Stimulated activated CD4-positive, alpha-beta T cell treated with anti-CD3 and anti-CD28 coated beads, Interleukin-1b, Interleukin-23, amount 100 ng/mL, for 48 hours (primary cell): ENCODE measurements at places on chromosomes 7 and 10.

- DNase-seq, result no peak
Measured at GRCh38 chr7:78691584-78691983, 761.9 kb downstream of the MAGI2 start.

DNA sequence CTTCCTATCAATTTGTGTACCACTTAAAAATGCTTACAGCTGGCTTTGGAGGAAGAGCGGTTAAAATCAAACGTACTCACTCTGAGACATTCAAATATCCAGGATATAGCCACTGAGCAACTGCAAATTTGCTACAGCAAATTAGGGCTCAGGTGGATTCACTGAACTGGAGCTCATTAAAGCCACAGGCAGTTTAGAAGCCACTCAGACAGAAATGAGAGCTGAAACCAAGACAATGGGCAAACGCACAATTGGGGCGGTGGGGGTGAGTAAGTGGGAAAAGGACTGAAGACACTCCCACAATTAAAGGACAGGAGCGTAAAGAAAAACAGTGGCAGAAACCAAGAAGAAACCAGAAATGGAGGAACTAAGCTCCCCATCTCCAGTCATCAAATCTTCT lies 20.5 kb downstream of the MPP7 start:
- DNase-seq, result no peak

GRCh38 chr7:139582130-139582650 lies 58.7 kb downstream of the CLEC2L start:
- no peak for DNase-seq

- DNase-seq, result no peak
Measured at GRCh38 chr7:117863618-117864017, 9.6 kb downstream of the CTTNBP2 start.

GRCh38 chr10:97028832-97029178 lies 157.0 kb downstream of the SLIT1 start:
- DNase-seq, result no peak

- DNase-seq, result no peak
Measured at GRCh38 chr7:155551785-155552611, 5.6 kb upstream of the CNPY1 start.

DNA sequence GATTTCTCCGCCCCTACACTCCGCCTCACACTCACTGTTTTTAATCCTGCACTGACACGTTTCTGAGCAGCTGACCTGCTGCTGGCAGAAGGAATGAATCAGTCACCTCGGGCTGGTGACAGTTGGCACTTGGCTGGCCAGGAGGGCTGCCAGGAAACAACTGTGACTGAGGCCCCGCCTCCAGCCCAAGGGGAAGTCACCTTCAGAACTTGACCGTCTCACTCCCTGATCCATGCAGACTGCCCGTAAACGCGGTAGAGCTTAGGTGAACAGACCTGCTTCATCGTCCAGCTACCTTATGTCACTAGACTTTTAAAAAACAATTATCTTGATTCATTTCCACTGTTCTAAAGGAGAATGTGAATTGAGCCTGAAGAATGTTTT lies 107.5 kb downstream of the DOCK1 start:
- no peak for DNase-seq

DNA sequence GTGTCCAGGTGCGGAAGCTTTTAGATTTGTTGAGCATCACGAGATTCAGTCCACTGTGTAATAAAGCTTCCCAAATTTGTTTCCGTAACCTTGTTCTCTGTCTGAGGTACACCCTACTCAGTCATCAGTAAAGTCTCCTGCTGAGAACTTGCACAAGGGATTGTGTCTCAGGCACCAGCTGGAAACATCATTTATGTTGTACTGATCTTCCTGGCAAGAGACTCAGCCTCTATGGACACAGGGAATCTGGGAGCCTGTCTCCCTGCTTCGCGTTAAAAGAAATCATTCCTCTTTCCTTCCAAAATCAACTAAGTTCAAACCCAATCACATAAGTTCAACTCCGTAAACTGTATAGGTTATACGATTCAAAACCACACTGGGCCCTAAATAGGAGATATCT lies 336.8 kb downstream of the GPR37 start:
- DNase-seq, result no peak

DNA sequence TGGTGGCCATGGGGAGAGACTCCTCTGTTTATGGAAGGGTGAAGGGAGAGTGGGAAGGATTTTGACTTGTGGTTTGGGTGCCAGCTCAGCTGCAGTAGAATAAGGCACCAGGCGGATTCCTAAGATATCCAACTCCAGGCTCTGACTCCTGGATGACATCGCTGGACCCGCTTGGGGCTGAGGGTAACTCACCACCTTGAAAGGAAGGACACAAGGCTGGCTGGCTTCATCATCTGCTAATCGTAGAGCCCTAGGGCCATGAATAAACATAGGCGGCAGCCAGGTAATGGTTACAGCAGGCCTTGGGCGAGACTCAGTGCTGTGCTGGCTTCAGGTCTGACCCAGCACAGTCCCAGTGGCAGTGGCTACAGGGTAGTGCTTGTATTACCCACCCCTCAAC lies 16.7 kb upstream of the LIPK start:
- no peak for DNase-seq

DNA sequence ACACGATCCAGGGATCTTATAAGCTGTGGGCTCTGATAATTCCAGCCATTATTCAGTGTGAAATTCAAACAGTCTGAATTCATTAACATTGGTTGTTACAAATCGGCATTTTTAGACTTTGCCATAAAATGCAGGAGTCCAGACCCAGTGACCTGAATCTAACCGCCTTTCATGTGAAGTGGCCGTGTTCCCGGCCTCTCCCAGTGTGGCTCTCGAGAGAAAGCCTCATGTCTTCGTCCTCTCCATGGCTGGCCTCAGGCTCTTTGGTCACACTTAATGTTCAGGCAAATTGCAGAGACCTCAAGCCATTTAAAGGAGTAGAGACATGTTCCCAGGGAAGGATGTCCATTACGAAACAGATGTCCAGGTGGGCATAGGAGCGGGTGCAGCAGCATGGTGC lies 59.3 kb downstream of the CTBP2 start:
- no peak for DNase-seq

GRCh38 chr7:35865287-35865686 lies 64.4 kb downstream of the SEPTIN7 start:
- no peak for DNase-seq

GRCh38 chr10:99870123-99870730 lies 87.8 kb downstream of the ABCC2 start:
- peak; percentile 52 for DNase-seq

DNA sequence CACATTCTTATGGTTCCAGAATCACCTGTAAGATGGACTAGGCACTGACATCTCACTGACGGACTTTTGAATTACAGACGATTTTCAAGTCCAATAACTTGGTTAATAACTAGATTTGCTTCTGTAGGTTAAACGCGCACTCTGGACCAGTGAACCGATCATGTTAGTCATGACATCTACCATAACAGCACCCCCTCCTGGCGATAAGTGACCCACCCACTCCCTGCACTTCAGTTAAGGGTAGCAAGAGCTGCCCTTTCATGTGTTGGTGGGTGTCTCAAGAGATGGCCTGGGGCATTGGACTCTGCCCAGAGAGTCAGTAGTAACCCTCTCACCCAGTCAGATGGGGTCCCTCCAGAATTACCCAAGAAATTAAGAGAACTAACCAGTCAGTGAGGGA lies 12.9 kb downstream of the GRM8 start:
- DNase-seq, result no peak

DNA sequence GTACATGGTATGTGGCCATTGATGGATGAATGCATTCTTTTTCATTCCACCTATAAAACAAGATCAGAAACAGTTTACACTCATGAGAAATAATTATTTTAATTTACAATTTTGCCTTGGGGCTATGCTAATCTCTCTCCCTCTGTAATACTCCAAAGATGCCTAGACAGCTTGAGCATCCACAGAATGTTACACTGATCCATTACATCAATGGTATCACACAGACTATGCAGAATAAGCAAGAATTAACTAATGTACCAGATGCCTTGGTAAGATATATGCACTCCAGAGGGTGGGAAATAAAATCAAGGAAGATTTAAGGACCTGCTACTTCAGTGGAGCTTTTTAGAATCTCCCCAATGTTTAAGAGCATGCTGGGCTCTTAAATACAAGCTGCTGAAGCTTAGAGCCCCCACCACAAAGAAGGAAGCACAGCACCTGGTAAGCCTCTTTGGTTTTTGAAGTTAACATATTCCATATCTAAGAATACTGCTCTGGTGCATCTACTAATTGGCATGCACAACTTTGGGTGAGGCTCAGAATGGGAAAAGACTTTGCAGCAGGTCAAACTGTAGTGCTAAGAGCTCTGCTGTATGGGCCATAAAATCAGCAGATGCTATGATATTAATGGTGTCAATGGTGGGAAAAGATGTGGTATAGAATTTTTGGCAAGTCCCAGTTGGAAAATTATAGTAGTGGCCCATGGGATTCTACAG lies 219.6 kb downstream of the SLC25A13 start:
- DNase-seq, result no peak

DNA sequence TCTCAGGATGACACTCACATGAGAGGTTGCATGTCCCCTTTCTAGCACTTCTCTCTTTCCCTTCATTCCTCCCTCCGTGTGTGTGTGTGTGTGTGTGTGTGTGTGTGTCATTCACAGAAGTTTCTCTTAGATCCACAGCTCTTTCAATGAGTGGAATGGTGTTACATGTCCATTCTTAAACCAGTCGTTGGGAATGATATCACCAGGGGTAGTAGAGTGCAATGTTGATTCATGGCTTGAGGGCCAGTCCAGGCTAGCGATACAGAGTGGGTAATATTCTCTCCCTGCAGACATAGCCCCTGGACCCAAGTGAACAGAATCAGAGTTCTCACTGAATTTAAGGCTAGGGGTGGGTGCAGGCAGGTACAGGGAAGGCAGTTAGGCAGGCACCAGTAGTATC lies 187.8 kb downstream of the SDK1 start:
- DNase-seq, result no peak

GRCh38 chr10:107232013-107232412 lies 67.5 kb upstream of the SORCS1 start:
- DNase-seq, result no peak

- no peak for DNase-seq
Measured at GRCh38 chr10:102723989-102724388, 9.6 kb downstream of the SFXN2 start.

GRCh38 chr7:92729172-92729571 lies 107.2 kb downstream of the CDK6 start:
- no peak for DNase-seq

- DNase-seq, result no peak
Measured at GRCh38 chr10:13117841-13118783, 18.1 kb downstream of the OPTN start.

DNA sequence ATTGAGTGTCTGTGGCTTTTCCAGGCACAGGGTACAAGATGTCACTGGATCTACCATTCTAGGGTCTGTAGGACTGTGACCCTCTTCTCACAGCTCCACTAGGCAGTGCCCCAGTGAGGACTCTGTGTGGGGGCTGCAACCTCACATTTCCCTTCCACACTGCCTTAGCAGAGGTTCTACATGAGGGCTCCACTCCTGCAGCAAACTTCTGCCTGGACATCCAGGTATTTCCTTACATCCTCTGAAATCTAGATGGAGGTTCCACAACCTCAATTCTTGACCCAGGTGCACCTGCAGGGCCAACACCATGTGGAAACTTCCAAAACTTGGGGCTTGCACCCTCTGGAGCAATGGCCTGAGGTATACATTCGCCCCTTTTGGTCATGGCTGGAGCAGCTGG lies 183.7 kb downstream of the KCND2 start:
- DNase-seq, result no peak

DNA sequence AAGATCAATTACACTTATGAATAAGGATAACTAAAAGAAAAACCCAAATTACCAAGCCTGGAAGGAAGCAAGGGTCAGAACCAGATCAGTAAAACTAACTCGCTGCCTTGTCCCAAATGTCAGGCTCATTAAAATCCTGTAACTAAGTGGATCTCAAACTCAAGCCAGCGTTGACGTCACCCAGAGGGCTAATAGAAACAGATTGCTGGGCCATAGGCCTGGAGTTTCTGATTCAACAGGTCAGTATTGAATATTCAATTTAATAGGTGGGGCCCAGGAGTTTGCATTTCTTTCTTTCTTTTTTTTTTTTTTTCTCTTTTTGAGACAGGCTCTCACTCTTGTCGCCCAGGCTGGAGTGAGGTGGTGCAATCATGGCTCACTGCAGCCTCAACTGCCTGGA lies 397.0 kb downstream of the CALN1 start:
- DNase-seq, result no peak

DNA sequence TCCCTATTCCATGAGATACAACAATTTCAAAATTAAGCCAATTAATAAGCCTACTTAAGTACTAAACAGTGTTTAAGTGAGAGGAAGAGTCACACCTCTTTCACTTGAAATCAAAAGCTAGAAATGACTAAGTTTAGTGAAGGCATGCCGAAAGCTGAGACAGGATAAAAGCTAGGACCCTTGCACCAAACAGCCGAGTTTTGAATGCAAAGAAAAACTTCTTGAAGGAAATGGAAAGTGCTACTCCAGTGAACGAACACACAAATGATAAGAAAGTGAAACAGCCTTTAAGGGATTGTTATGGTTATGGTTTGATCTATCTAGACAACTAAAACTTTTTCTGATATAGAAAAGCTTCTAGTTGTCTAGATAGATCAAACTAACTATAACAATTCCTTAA lies 135.4 kb upstream of the KMT2E start:
- DNase-seq, result peak; percentile 7

DNA sequence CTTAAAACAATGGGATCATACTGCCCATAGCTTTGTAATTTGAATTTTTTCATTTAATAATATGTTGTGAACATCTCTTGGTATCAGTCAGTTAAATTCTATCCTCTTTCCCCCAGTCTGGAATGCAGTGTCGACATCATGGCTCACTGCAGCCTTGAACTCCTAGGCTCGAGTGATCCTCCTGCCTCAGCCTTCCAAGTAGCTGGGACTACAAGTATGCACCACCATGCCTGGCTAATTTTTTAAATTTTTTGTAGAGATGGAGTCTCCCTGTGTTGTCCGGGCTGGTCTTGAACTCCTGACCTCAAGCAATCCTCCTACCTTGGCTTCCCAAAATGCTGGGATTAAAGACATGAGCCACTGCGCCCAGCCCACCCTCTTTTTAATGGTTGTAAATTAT lies 34.6 kb downstream of the MPLKIP start:
- no peak for DNase-seq

GRCh38 chr7:128215281-128215680 lies 25.8 kb upstream of the LEP start:
- DNase-seq, result no peak

GRCh38 chr10:66713387-66713786 lies 212.4 kb upstream of the LRRTM3 start:
- DNase-seq, result no peak

DNA sequence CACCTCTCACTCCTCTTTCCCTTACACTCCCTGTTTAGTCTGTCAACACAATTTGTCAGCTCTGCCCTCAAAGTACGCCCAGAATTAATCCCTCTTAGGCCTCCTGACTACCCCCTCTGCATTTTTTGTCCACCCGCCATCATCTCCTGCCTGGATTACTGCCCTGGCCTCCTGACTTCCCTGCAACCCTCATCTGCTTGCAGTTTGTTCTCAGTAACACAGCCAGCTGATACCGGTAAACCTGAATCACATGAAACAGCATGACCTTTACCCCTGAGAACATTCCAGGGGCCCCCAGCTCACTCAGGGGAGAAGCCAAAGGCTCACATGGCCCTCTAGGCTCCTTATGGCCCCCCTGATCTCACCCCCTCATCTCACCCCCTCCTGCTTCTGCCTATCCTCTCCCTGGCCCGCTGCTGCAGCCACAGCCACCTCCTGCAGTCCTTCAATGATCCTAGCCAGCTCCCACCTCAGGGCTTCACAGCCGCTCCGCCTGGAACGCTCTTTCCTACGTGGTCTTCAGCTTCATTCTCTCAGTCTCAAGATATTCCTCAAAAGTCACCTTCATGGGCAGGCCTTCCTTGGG lies 8.9 kb downstream of the C10orf53 start:
- DNase-seq, result no peak

GRCh38 chr10:47165711-47166404 lies 134.1 kb upstream of the GDF10 start:
- peak; percentile 35 for DNase-seq
